Stomach (tissue), 19 donors: ENCODE measurements at places on chromosomes 11 and 22. TPM values are rescaled to one million over a fixed set of nuclear protein-coding genes. Genes with fewer than 3 reads are reported as not detected.

Gene OVOL1
- total RNA-seq, result 11.1 TPM

Gene AP2A2
- total RNA-seq, result 30.3 TPM

Gene CCDC188
- total RNA-seq, result 0.58 TPM

Gene GRIA4
- total RNA-seq, result 1.8 TPM

Gene SMTNL1
- not detected for total RNA-seq

Gene SLC5A1
- not detected for total RNA-seq

Gene USP2
- total RNA-seq, result 3.5 TPM

Gene IL10RA
- total RNA-seq, result 5.4 TPM

Gene HBD
- total RNA-seq, result 4.8 TPM

Gene ANO1
- total RNA-seq, result 5.2 TPM

Gene EHF
- 52.7 TPM for total RNA-seq

Gene ISX
- total RNA-seq, result not detected

Gene KCNC1
- total RNA-seq, result 0.18 TPM

Gene FAT3
- total RNA-seq, result 3.3 TPM

Gene MYOD1
- total RNA-seq, result not detected

Gene CTTN
- total RNA-seq, result 390 TPM

Gene THY1
- 8.1 TPM for total RNA-seq

Gene TSSC4
- total RNA-seq, result 81.1 TPM

Gene CASP1
- total RNA-seq, result 2.3 TPM

Gene CASP5
- not detected for total RNA-seq

Gene IFITM10
- not detected for total RNA-seq

Gene HORMAD2
- total RNA-seq, result not detected

Gene TMEM45B
- total RNA-seq, result 5.3 TPM

Gene GPHA2
- not detected for total RNA-seq

Gene PANX3
- not detected for total RNA-seq

Gene SLC22A6
- not detected for total RNA-seq

Gene SLC22A8
- total RNA-seq, result not detected

Gene MRGPRX3
- total RNA-seq, result not detected

Gene CALCA
- total RNA-seq, result not detected

Gene CNGA4
- total RNA-seq, result not detected

Gene ROBO4
- 49.6 TPM for total RNA-seq

Gene WNT7B
- total RNA-seq, result not detected

Gene SHANK3
- 12.7 TPM for total RNA-seq

Gene PLEKHA7
- 69.2 TPM for total RNA-seq

Gene MOGAT2
- 51.9 TPM for total RNA-seq

Gene MICALL1
- 112 TPM for total RNA-seq
